ENCODE measurements at places on chromosomes 7 and 10.

GRCh38 chr7:100016215-100016901 is 962 bp downstream of the ZKSCAN1 start:
- DNase-seq: no peak

DNA sequence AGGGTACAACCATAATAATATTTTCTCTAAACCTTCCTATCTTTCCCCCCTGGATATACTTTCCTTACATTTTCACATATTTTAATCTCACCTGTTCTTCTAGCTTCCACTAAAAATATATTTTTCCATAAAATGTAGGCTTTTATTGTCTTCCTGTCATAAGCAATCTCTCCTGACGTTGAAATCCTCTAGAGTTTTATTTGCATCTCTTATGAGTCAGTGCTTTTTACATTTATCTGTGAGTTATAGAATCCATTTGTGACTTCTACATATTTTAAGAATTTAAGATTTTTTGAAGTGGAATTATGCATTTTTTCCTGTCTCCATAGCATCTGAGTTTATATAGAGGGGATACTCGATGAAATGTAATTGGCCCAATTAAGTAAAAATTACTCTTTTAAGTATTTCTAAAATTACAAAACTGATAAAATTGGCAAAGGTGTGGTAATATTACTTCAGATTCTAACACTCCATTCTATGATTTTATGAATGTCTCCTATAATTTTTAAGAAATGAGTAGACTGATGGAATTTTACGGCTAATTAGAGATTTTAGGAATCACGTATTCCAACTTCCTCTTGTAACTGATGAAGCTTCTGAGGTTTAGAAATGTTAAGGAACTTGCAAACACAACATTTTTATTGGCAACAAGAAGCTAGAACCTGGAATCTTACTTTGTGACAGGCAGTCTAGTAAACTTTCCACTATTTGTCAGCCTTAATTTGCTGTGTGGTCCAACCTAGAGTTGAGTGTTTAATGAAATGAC is 422.9 kb upstream of the SEMA3A start:
- no peak for DNase-seq

- no peak for DNase-seq
Measured at GRCh38 chr10:70602665-70603448, at the start of gene PRF1. Gene PRF1, minus strand, starts transcription at chr10:70602741. Its CDS starts 1,839 bp downstream, at chr10:70600902.

DNA sequence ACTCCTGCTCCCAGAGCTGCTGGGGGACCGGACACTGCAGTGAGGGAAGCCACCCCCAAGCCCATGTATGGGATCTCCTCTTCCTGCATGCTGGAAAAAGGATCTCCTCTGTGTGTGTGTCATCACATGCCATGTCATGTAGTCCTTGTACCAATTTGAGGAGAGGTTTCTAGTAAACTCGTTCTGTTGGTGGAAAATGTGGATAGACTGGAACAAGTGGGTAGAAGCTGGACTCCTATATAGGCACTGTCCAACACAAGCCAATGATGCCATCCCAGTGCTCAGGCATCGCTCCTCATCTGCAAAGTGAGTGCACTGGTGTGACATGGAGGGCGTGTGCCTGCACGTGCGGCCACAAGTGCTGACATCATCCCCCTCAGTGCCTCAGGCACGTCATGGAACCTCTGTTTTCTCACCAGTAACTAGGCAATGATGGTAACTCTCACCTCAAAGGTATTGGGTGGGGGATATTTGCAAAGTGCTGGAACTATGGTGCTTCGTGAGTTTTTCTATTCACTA is 19.3 kb downstream of the MYO1G start:
- peak; percentile 53 for DNase-seq

- no peak for DNase-seq
Measured at GRCh38 chr10:30039567-30039966, 19.8 kb downstream of the JCAD start.

GRCh38 chr10:13270877-13271551 is 28.9 kb downstream of the PHYH start:
- no peak for DNase-seq

- no peak for DNase-seq
Measured at GRCh38 chr10:129101232-129101980, 365.6 kb upstream of the MGMT start.

GRCh38 chr10:42836771-42837468 is 54.3 kb downstream of the BMS1 start:
- DNase-seq: peak; percentile 44

GRCh38 chr10:117885206-117885829 is 161.4 kb downstream of the RAB11FIP2 start:
- DNase-seq: no peak

- no peak for DNase-seq
Measured at GRCh38 chr7:51219261-51219988, 97.2 kb downstream of the COBL start.

DNA sequence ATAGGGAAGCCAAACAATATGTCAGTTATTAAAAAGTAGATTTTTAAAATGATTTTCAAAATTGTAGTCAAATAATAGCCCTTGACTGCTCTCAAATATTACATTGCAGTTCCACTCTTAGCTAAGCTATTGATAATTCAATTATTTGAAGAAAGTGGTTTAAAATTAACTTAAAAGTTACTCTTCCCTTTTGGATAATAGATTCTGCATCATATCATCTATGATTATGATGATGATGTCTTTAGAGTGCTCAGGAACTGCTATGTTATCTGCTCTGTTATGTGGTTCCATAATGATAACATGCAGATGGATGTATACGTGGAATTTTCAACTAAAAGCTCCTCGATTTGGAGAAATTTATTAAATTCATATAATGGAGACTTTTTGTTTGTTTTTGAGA is 110.0 kb downstream of the ADAM22 start:
- no peak for DNase-seq

- DNase-seq: no peak
Measured at GRCh38 chr7:157411580-157411979, 74.8 kb downstream of the DNAJB6 start.

- no peak for DNase-seq
Measured at GRCh38 chr7:105734233-105734632, 142.2 kb downstream of the ATXN7L1 start.

- DNase-seq: no peak
Measured at GRCh38 chr7:12692479-12693259, 5.2 kb downstream of the ARL4A start.

DNA sequence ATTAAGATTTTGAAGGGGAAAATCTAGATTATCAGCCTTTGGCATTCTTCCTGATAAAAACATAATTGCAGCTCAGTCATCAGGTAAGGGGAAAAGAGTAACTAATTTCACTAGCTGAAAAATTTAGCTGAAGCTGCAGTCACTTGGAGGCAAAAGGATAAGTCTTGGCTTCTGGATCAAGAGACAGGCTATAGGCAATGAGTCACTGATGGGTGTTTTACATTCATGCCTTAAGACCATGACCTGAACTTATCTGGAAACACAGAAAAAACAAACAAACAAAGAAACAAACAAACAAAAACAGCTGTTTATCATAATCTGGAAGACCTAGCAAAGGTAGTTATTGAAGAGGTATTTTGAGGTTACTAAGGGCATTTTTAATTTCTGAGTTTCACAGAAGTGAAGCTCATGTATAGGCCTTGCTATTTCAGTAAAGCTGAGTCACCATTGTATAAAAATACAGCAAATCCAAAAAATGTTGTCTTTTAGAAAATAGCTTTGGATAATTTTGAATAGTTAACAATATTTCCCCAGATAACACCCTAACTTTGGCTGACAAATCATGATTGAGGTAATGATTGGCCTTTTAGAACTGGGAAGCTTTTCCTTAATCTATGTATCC is 40.3 kb downstream of the ZNF22 start:
- no peak for DNase-seq

GRCh38 chr10:60444494-60445064 is 54.9 kb upstream of the ANK3 start:
- DNase-seq: no peak

GRCh38 chr7:158357106-158357897 is 230.3 kb downstream of the PTPRN2 start:
- DNase-seq: no peak

DNA sequence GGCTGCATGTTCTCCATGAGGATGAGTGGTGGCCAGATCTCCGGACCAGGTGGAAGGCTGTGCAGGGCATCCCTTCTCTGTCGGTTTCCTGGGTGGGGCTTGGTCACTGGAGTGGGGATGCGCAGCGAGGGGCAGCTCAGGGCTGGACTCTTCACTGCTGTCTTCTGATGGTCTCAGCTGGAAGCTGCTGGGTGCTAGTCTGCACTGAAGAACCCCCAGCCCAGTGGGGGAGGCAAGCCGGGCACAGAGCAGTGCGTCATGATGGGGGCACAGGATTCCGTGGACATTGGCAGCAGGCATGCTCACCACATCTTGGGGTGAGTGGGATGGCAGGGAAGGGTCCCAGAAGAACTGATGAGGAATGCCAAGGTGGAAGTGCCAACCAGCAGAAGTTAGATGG is 39.8 kb downstream of the EEPD1 start:
- DNase-seq: no peak

GRCh38 chr10:132377326-132377725 is 19.7 kb upstream of the PWWP2B start:
- DNase-seq: no peak

DNA sequence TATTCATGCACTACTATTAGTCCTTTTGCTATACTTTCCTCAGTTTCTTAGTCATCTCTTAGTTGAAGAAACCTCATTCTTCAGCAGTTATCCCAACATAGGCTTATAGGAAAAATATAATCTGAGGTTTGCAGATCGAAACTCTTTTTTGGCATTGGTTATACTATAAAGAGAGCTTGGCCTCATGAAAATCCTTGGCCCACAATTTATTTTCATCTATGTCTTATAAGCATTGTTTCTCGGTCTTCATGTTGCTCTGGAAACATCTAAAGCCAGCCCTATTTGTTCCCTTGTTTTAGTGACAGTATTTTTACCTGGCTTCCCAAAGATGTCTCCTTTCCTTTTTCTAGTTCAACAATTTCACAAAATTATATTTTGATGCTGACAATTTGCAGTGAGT is 345.1 kb upstream of the PRKCQ start:
- no peak for DNase-seq

DNA sequence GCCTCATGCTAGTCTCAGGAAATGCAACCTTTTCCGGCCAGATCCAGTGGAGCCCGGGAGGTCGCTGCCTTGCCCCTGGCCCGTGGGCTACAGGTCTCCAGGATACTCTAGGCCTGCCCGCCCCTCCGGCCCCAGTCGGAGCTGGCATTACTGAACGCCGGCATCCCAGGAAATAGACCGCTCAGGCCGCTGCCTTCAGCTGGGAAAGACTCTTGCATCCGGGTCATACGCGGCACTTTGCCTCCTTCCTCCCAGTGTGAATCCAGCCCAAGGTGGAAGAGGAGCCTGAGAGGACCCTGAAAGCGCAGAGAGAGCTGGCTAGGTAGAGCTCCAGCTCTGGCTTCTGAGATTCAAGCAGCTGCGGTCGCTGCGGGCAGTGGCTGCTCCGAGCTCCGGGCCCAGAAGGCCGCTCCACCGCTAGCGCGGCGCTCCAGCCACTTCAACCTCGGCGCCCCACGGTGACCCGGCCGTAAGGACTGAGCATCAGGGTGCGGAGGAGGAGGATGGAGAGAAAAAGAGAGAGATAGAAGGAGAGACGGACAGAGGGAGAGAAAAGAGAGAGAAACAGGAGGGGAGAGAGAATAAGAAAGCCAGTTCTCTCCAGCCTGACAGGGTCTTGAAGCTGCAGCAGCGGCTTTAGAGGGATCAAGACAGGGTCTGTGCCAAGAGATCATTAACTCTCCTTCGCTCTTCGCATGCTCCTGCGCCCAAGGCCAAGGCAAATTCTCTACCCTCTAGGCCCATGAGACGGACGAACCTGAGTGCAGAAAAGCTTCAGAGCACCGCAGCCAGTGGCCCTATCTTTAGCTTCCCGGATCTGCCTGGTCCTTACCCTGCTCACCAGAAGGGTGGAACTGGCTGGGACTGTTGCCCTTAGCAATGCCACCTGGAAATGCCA is 1.8 kb upstream of the HOXA10 start:
- no peak for DNase-seq

All from GM13977 (cell line).